GM03348 (cell line): ENCODE measurements at places on chromosomes 11 and 22.
A peak's percentile ranks its signal among the peaks of the same experiment; 100 is the strongest.

DNA sequence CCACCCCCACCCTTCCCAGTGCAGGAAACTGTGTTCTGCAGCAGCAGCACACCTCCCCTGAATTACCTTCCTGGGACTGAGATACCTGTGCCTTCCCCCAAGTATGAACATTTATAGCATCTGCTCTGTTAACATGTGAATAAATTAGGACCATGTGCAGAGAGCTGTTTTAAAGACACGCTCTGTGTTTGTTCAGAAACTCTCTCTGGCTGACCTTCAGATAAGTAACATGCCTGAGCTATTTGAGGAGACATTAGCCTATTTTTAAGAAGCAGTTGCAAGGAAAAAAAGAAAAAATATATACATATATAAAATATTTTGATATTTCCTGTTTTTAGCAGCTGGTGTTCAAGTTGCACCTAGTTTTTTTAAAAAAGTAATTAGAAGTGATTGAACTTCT lies 5.4 kb downstream of the NAV2 start:
- no peak for DNase-seq

DNA sequence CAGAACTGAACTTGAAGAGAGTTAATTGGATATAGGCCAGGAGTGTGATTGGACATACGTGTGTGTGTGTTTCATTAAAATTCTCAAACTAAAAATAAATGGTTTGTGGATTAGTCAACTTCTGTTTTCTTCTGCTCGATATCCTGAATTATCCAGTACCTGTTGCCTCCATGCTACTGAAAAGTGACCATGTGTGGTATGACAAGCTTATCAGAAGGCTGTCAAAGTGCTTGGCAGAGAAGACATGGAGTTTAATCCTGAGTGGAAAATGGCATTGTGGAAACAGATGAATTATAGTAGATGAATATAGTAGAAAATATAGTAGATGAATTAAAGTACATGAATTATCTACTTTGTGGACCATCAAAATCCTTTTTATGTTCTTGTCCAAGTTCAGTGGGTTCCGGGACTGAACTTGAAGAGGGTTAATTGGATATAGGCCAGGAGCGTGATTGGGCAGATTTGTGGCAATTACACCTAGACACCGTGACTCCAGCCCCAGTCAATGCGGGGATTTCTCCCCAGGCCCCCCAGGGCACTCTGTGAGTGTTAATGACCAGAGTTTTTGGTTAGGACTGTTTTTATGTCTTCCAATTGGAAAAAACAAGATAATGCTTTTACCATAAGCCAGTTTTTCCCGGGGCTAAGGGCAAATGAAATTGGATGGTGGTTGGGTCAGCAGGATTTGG lies 30.1 kb downstream of the GRAMD1B start:
- no peak for DNase-seq

DNA sequence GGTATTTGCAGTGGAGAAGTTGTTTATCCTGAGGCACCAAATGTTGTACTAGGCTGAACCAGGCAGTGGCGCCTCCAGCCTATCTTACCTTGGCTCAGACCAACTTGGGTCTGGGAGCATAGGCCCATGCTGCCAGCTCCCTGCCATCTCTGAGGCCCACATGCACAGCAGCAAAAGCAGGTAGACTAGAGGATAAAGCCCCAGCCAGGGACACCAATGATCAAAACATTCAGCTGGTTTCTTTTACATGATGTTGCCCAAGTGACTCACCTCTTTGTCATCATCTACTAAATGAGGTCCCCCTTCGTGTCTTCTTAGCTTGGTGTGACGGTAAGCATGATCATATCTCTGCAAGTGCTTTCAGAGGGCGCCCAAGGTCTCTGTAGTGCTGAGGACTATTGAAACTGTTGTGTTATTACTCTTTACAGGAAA lies 112.1 kb upstream of the DRD2 start:
- DNase-seq: peak; percentile 22

DNA sequence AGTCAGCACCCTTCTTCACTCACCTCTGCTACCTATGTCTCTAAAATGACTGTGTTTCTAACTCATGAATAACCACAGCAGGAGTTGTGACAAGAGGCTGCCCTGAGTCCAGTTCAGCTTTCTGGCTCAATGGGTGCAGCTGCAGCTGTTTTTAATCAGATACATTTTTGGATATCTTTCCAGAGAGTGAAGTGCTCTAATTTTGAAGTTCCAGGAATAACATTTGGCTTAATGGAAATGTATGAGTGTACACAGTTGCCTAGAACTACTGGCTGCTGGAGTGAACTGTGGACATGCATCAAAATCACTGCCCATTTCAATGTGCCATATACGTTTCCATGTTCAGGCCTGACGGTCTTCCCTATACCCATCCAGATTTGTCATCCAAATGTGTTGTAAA lies 769.5 kb upstream of the ANO3 start:
- no peak for DNase-seq

GRCh38 chr11:69342588-69343330 lies 48.8 kb downstream of the MYEOV start:
- no peak for DNase-seq

DNA sequence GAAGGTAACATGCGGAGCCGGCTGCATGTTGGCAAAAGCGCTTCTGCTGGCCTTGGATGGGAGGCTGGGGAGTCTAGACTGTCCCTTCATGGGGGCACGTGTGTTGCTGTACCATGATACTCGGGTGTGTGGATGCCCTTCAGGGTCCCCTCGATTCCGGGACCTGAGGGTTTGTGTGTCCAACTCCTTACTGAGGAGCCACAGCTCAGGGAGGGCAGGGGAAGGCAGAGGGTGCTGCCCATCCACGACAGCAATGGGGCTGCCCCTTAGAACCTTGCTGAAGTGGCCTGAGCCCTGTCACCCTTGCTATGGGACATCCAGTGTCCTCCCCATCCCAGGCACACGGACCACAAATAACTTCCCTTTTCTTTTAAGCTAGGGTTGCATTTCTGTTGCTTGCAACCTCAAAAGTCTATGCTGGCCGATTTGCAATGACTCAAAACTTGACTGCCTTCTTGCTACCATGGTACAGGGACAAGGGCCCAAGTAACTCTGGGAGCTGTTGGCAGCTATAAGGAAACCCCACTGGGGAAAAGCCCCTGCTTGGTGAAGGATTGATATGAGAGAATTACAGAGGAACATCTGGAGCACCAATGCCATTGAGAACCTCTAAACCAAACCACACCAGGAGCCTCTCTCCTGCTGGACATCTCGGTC lies 43.8 kb downstream of the RTL6 start:
- DNase-seq: no peak

- peak; percentile 53 for DNase-seq
Observed at GRCh38 chr11:77472991-77473800, 698 bp downstream of the PAK1 start.

- no peak for DNase-seq
Observed at GRCh38 chr22:45254388-45254787, 13.7 kb upstream of the KIAA0930 start.

GRCh38 chr11:34203377-34203871 lies 98.0 kb downstream of the NAT10 start:
- DNase-seq: no peak

DNA sequence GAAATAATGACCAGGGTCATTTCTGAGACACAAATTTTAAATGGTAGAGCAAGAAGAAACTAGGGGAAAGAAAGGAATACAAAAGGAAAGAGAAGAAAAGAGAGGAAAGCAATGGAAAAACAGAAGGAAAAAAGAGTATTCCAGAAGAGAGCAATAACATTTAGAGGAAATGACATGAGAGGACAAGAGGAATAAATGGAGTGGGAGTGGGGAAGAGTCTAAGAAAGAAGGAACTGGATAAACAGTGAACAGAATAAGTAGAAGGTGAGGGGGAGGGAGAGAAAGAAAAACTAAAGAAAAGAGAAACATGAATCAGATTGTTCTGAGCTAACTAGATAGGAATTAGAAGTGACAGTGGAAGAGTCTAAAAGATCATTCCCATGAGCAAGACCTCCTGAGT lies 28.4 kb downstream of the PRDM10 start:
- DNase-seq: no peak

DNA sequence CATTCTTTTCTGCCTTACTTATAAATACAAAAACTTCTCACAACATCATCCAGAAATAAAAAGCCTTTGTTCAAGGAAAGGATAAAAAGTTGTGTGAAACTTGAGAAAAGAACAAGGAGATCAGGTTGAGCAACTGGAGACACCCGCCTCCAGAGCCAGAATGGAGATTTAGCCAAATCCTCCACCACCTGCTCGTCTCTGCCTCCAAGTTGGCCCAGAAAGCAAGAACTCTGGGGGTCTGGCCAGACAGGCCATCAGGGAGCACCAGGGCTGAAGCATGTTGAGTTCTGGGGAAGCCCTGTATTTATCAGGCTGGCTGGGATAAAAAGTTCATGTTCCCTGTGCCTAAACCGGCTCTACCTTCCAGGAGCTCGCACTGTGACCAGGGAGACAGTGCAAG lies 14.9 kb downstream of the SMCO4 start:
- DNase-seq: no peak

DNA sequence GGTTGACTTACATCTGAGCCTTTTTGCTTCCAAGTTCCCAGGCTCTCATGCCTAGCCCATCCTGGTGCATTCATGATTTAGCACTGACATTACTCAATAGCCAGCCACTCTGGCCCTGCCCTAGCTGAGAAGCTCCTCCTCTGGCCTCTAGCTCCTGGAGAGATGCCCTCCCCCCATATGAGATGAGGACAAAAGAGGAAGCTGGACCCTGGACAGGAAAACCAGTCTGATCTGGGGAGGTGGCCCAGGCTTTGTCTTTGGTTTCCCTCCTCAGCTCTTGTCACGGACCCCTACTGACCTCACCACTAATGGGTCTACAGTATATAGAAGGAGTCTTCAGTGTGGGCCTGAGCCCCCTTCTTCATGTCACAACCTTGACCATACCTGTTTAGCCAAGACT lies 3.0 kb downstream of the RHOG start:
- peak; percentile 29 for DNase-seq
